Adrenal gland (tissue), 19 donors: ENCODE measurements at places on chromosomes 7 and 10. TPM values are rescaled to one million over a fixed set of nuclear protein-coding genes. Genes with fewer than 3 reads are reported as not detected.

DNA sequence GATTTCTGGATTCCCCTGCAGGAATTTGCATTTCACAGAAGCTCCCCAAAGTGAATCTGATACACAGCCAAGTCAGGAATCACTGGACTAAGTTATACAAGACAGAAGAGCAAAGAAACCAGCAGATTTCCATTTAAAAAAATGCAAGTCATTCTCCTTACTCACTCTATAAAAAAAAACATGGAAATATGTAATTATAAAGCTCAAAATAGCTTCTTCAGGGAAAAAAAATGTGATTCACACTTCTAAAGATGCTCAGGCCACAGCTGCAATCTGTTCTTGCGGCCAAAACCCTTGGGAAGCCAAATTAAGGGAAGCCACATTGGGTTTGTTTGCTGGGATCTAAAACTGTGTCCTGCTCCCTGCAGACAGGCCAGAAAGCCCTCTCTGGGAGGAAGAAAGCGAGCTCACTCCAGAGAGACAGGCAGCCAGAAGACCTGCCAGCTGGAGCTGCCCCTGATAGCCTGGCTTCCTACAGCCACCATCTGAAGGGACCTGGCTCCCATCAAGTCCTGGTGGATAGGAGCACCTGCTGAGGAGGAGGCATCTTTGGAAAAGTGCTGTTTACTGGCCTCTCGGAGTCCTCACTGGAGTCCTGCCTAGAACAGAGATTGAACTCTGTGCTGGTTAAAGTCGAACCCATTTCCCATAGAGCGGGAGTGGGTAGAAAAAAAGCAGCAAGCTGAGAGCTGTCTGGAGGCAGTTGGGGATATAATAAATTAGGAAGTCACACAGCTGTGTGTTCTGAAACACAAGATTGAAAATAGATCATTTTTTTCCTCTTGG, 359.2 kb upstream of the AOAH start:
- no peaks in the 10 kb centered on the region for H3K4me1 ChIP-seq
- no peak overlapping the region for H3K27ac ChIP-seq
- no peaks in the 10 kb centered on the region for H3K36me3 ChIP-seq
- H3K27me3 ChIP-seq: no peaks in the 10 kb centered on the region
- DNase-seq: no peak

GRCh38 chr10:74249865-74250264, 98.8 kb downstream of the ADK start:
- no peaks in the 10 kb centered on the region for H3K27me3 ChIP-seq
- no peak for DNase-seq
- H3K27ac ChIP-seq: no peak overlapping the region
- H3K36me3 ChIP-seq: no peaks in the 10 kb centered on the region
- no peak overlapping the region for H3K4me3 ChIP-seq

- H3K27me3 ChIP-seq: no peaks in the 10 kb centered on the region
- no peaks in the 10 kb centered on the region for H3K4me1 ChIP-seq
- DNase-seq: no peak
Measured at GRCh38 chr7:86130268-86130667, 513.4 kb upstream of the GRM3 start.

DNA sequence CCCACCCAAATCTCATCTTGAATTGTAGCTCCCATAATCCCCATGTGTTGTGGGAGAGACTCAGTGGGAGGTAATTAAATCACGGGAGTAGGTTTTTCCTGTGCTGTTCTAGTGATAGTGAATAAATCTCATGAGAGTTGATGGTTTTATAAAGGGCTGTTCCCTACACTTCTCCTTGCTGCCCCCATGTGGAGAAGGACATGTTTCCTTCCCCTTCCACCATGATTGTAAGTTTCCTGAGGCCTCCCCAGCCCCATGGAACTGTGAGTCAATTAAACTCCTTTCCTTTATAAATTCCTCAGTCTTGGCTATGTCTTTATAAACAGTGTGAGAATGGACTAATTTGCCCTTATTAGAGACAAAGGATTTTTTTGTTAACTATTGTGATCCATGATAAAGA, 48.5 kb upstream of the MKX start:
- DNase-seq: no peak
- no peaks in the 10 kb centered on the region for H3K4me1 ChIP-seq
- no peak overlapping the region for H3K27ac ChIP-seq
- H3K27me3 ChIP-seq: no peaks in the 10 kb centered on the region

- H3K27ac ChIP-seq: no peak overlapping the region
- no peaks in the 10 kb centered on the region for H3K36me3 ChIP-seq
- H3K4me3 ChIP-seq: no peak overlapping the region
- no peaks in the 10 kb centered on the region for H3K27me3 ChIP-seq
- peaks cover 83% of the 10 kb centered on the region for H3K4me1 ChIP-seq
- DNase-seq: no peak
Measured at GRCh38 chr10:118730756-118731456, 23.9 kb downstream of the CACUL1 start.

GRCh38 chr7:131364767-131365344, 37.2 kb downstream of the MKLN1 start:
- H3K36me3 ChIP-seq: no peaks in the 10 kb centered on the region
- H3K4me1 ChIP-seq: peaks cover 25% of the 10 kb centered on the region
- H3K4me3 ChIP-seq: no peak overlapping the region
- DNase-seq: no peak
- H3K27ac ChIP-seq: no peak overlapping the region

The CAMK2B gene
- 0.25 TPM for total RNA-seq

The FFAR4 gene
- 0.71 TPM for total RNA-seq

DNA sequence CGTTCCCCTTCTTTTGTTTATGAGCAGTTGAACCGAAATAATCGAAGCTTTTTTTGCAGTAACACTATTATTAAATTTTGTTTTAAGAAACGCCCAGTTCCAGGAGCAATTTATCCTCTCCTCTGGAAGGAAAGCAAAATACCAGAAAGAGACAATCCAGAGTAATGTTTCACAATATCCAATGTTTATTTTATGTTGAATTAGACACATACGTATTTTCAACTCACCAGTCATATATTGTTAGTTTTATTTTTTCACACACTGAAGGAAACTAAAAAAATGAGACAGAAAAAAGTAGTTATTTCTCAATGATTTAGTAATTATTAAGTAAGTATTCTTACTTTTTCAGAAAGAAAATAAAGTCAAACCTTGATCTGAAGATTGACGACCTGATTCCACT, 85.1 kb downstream of the MYOF start:
- H3K27ac ChIP-seq: no peak overlapping the region
- H3K27me3 ChIP-seq: no peaks in the 10 kb centered on the region
- H3K4me1 ChIP-seq: no peaks in the 10 kb centered on the region
- no peaks in the 10 kb centered on the region for H3K36me3 ChIP-seq

The TNRC18 gene
- 81.1 TPM for total RNA-seq

The IFIT2 gene
- total RNA-seq: 14.1 TPM

GRCh38 chr7:154844499-154844898, 158.4 kb downstream of the PAXIP1 start:
- no peak overlapping the region for H3K4me3 ChIP-seq
- no peaks in the 10 kb centered on the region for H3K4me1 ChIP-seq
- no peak for DNase-seq
- H3K27me3 ChIP-seq: peaks cover 5% of the 10 kb centered on the region
- H3K27ac ChIP-seq: no peak overlapping the region

- DNase-seq: no peak
- no peak overlapping the region for H3K4me3 ChIP-seq
- no peaks in the 10 kb centered on the region for H3K27me3 ChIP-seq
Measured at GRCh38 chr7:32048970-32049491, 21.2 kb downstream of the PDE1C start.

GRCh38 chr7:149622444-149623210, 125.0 kb upstream of the ZNF746 start:
- H3K4me3 ChIP-seq: peak overlapping the region; percentile 99
- H3K27me3 ChIP-seq: no peaks in the 10 kb centered on the region
- H3K36me3 ChIP-seq: no peaks in the 10 kb centered on the region
- DNase-seq: no peak
- no peak overlapping the region for H3K27ac ChIP-seq
- H3K4me1 ChIP-seq: peaks cover 21% of the 10 kb centered on the region

DNA sequence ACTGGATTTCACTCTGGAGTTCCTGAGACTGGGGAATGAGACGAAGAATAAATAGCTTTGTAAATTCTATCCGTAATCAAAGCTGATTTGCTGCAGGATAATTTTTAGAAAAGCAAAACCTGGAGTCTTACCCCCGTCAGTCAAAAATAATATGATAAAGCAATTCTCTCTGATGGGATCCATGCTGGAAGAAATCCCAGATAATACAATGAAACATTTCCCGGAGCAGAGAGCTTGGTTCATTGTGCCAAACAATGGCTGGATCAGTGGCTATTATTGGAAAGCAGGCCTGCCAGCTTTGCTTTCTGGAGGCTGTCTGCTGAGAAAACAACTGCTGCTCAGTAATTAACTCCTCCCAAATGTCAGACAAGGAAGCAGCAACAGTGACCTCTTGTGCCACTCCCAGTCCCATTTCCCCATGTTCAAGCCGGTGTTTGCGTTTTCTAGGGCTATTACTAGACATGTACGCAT, 609.4 kb upstream of the PCDH15 start:
- H3K27ac ChIP-seq: peak overlapping the region; percentile 69
- DNase-seq: peak; percentile 82
- no peak overlapping the region for H3K4me3 ChIP-seq
- peaks cover 10% of the 10 kb centered on the region for H3K4me1 ChIP-seq
- no peaks in the 10 kb centered on the region for H3K27me3 ChIP-seq
- no peaks in the 10 kb centered on the region for H3K36me3 ChIP-seq

The NCF1 gene
- total RNA-seq: 6.4 TPM

DNA sequence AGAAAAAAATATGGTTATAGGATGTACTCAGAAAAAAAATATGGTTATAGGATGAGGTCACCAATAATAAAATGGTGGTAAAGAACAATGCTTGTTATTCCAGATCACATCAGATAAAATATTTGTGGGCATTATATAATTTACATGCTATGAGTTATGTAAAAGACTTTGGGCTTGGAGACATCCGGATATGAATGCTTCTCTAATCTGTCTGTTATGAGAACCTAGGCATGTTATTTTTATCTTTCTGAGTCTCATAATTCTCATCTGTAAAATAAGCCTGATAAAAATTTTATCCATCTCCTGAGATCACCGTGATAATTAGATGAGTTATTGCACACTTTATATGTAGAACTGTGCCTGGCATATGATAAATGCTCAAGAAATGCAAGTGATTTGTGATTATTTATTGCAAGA, 37.8 kb downstream of the DKK1 start:
- H3K27me3 ChIP-seq: no peaks in the 10 kb centered on the region
- no peaks in the 10 kb centered on the region for H3K4me1 ChIP-seq
- H3K4me3 ChIP-seq: no peak overlapping the region
- H3K36me3 ChIP-seq: no peaks in the 10 kb centered on the region
- no peak for DNase-seq

The FAM13C gene
- 37.7 TPM for total RNA-seq

- H3K36me3 ChIP-seq: no peaks in the 10 kb centered on the region
- H3K4me1 ChIP-seq: no peaks in the 10 kb centered on the region
- DNase-seq: no peak
- H3K27me3 ChIP-seq: no peaks in the 10 kb centered on the region
Measured at GRCh38 chr7:120168066-120168465, 104.9 kb upstream of the KCND2 start.

The GIMAP6 gene
- 27.6 TPM for total RNA-seq

The TCF7L2 gene
- 13.0 TPM for total RNA-seq
